ENCODE measurements at places on chromosomes 7 and 10.

GRCh38 chr7:138382862-138383565 is 77.0 kb upstream of the TRIM24 start:
- no peak for DNase-seq

GRCh38 chr7:90886416-90886815 is 290.3 kb downstream of the CDK14 start:
- no peak for DNase-seq

DNA sequence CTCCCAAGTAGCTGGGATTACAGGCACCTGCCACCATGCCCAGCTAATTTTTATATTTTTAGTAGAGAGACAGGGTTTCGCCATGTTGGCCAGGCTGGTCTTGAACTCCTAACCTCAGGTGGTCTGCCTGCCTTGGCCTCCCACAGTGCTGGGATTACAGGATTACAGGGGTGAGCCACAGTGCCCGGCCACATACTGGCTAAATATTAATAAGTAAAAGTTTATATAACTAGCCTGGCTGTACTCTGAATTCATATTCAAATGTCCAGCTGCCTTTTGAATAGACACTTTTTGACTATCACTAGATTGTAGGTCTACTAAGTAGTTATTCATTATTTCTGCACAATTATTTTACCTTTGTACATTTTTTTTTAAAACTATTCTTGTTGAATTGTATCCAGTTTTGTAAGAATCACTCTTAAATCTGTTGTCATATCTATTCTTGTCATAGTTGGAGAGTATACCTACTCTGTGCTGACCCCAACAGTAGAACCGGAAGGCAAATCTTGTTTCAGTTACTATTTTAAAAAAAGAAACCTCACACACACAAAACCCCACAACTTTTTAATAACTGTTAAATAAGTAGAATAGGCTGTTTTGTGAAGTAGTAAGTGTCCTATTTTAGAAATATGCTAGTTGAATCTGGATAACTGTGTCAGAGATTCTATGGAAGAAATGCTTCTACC is 29.6 kb downstream of the MINPP1 start:
- no peak for DNase-seq

DNA sequence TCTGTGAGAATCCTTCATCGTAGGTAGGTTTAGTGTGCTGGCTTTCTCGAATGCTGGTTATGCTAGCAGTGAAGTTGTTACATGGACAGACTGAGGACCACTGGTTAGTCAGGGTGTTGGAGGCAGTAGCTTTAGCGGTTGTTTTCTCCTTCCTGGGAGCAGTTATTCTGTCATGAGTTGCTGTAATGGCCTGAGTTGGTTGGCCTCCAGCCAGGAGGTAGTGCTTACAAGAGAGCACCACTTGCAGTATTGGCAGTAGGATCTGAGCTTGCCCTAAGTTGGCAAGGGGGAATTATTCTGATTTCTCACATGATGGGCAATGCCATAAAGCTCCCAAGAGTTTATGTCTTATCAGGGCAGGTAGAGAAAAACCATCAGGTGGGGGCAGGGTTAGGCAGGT is 58.0 kb downstream of the IPMK start:
- DNase-seq = no peak

GRCh38 chr7:26157520-26158105 is 5.6 kb downstream of the NFE2L3 start:
- DNase-seq = no peak

All from 8988T (cell line).